ENCODE measurements at places on chromosomes 16 and 17.

GRCh38 chr16:8376430-8376829, 213.9 kb downstream of the TMEM114 start:
- DNase-seq = no peak

DNA sequence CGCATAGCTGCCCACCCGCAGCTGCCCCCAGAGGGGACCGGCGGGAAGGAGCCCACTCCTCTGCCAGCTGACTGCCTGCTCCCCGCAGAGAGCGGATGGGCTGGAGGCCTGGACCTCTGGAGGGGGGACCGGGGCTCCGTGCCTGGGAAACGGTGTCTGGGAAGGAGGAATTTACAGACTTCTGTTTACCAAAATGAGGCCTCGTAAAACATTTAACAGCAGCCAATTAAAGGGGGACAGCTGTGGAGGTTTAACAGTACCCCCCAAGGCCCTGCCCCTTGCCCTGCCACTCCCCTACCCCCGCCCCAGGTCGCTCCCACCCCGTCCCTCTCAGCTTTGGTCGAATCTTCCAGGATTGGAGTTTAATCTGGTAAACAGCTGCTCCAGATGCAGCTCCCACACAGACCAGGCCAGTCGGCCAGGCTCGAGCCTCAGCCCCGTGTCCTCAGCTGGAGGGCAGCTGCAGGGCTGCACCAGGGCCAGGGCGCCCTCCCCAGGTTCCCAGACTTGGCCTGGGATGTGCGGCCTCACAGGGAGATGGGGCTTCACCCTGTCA, 41.1 kb downstream of the BAHCC1 start:
- DNase-seq = no peak

GRCh38 chr17:44376124-44376523, 12.5 kb upstream of the FAM171A2 start:
- no peak for DNase-seq

DNA sequence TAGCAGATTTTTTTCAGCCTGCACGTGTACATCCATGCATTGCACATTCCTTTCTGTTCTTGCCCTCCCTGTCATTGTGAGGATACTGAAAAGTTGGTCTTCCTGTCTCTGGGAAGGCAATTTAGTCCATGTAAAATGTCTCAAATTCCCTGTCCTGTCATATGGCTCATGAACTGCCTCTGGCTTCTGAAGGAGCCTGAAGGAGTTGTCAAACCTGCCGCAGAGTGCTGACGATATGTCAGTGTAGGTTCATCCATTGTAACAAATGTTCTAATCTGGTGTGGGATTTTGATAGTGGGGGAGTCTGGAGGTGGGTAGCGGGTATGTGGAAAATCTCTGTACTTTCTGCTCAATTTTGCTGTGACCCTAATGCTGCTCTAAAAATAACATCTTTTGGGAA, 59.6 kb downstream of the YPEL2 start:
- no peak for DNase-seq

DNA sequence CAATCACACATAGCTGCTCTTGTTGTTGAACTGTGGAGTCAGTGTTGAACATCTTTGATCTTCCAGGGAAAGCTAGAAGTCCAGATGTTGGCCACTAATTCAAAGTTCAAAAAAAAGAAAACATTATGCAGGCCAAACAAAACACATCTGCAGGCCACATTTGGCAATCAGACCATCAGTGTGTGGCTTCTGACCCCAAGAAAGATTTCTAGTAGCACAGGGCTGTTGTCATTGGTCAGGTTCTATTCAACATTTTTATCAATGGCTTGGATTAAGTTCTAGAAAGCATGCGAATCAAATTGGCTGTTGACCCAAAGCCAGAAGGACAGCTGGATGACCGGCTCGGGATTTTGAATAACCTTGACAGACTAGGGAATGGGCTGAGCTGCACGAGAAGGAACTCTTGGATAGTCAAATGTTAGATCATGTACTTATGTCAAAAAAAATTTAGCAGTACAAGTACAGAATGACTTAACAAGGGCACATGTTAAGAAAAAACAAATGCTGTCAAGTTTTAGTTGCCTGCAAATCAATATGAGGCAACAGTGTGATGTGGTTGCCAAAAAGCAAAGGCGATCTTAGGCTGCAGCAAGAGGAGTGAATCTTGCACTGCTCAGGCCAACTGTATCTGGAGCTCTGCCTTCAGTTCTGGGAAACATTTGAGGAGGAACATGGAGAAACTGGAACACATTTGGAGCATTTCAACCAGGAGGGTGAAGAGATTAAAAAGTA, 187.6 kb downstream of the RGS9 start:
- no peak for DNase-seq

- DNase-seq = no peak
These were observed 8.1 kb downstream of the DOC2B start for GRCh38 chr17:173166-173911.

- no peak for DNase-seq
These were observed 70.3 kb upstream of the LGALS9 start for GRCh38 chr17:27560668-27561067.

Measured in activated naive CD4-positive, alpha-beta T cell (primary cell).